Stimulated activated CD8-positive, alpha-beta memory T cell treated with anti-CD3 and anti-CD28 coated beads, Interleukin-2, amount 100 ng/mL, for 48 hours (primary cell): ENCODE measurements at places on chromosomes 11 and 22.

GRCh38 chr11:30000986-30001750, 15.7 kb downstream of the KCNA4 start:
- DNase-seq = no peak

DNA sequence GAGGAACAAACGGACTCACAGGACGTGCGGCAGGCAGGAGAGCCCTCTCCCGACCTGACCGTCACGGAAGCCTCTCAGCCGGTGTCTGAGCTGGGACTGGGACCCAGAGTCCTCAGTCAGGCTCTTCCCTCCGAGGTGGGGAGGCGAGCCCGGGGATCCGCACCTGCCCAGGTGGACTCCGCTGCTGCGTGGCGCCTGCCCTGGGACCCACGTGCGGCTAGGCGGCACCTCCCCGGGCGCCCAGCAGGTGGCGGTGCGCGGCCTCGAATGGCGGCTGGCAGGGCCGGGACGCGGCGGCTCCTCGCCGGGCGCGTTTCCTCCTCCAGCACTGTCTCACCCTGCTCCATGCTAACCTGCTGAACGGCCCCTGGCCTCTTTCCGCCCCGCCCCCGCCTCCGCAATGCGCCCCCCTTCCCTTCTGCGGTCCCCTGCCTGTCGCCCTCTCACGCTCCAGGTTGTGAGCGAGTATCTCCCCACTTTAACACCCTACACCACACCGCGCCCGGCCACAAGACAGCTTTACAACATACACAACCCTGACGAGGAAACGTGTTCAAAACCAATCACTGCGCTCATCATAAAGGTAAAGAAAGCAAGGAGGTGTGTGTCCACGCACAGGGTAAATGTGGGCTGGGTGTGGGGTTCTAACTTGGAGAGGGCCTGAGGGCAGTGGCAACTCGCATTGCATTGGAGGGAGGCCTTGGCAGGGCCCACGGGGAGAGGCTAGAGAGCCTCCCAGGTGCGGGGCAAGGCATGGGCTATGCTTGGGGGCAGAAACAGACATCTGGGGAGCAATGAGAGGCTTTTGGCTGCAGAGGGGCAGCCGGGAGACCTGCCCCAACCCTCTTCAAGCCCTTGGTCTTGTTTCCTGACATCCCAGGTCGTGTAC, 25.9 kb upstream of the ATXN10 start:
- DNase-seq = peak; percentile 71

- DNase-seq = no peak
These were observed 52.4 kb downstream of the OTOG start for GRCh38 chr11:17599460-17599925.

GRCh38 chr11:62678433-62678769, 472 bp downstream of the UBXN1 start:
- no peak for DNase-seq

DNA sequence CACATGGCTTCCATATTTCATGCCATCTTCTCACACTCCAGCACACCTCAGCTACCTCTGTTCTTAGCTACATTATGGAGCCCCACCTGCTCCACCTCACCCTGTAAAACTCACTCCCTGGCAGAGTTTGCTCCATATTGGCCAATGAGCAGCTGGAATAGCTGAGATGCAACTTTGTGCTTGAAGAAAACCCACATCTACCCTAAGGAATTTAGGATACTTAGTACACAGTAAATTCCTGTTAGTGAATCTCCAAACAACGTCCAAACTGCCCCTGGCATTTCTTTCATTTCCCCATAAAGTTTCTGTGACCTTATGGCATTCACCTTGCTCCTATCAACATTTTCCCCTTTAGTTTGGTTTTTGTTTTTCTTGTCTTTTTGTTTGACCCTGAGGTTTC, 2.2 kb upstream of the VWCE start:
- no peak for DNase-seq

DNA sequence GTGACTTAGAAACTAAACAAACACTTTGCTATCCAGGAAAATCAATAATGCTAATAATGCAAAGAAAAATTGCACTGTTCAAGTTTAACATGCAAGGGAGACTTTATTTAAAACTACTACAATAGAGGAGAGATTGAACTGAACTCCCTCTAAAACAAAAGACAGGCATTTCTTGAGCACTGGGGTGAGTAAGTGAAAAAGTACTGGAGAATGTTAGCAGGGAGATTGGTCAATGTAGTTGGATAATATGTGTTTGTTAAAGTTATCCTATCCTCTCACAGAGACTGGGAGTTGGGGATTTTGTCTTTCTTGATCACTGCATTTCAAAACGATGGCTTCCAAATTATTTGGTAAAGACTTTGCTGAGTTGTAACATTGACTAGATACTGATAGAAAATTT, 77.6 kb downstream of the LUZP2 start:
- DNase-seq = no peak

DNA sequence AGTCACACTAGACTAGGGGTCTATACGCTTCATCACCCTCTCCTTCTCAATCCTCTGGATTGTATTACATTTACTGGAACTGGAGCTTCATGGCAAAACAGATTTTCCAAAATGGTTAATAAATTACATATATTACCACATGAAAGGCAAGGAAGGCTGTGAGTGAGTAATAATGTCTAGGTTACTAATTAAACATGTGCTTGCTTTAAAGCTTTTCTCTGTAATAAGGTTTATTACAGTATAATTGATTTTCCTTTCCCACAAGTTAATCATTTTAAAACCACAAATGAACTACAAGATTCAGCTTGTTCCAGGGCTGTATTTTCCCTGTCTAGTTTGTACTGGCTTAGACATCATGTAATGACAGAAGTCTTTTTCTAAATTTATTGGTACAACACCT, 25.6 kb downstream of the MMP13 start:
- DNase-seq = no peak

GRCh38 chr11:129489249-129489648, 113.6 kb downstream of the BARX2 start:
- no peak for DNase-seq

DNA sequence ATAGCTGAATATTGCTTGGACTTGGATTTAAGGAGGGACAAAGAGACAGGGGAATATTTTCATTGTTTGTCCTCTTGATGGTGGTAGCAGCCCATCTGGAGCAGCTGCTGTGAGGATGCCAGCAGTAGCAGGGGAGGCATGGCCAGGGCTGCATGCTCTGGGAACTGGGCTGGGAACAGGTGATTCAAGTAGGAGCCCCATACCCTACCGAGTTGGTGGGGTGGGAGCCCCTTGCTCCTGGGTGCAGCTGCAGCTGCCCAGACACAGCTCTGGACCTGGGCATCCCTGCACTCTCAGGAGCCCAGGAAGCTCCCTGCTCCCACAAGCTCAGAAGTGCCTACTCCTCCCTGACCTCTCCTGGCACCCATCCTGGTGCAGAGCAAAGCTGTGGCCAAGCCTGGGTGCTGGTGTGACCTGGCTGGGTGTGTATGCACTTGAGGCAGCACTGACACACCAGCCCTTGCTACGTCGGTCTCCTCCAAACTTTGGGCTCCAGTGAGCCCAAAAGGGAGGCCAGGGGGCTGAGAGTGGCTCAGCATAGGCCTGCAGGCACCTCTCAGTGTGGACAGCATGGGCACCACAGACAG, 341.8 kb upstream of the CCDC179 start:
- no peak for DNase-seq

GRCh38 chr11:67261946-67262681, 4.2 kb upstream of the GRK2 start:
- DNase-seq = no peak

GRCh38 chr11:133024301-133024700, 508.0 kb downstream of the OPCML start:
- DNase-seq = no peak

DNA sequence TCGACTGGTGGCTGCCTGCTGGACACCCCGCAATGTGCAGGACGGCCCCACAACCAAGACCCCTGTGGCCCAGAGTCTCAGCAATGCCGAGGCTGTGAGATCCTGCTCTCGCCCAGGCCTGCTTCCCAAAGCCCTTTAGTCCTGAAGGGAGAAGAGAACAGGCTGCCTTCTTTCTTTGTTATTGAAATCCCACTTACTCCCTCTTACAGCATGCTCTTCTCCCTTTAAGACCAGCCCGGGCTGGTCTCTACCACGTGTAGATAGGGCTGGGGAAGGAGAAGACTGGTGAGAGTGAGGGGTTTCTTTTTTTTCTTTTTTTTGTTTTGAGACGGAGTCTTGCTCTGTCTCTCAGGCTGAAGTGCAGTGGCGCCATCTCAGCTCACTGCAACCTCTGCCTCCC, 21.3 kb downstream of the TMEM45B start:
- DNase-seq = no peak

- no peak for DNase-seq
These were observed 33.2 kb downstream of the ANKK1 start for GRCh38 chr11:113420808-113421207.

GRCh38 chr22:48944751-48945620, 882.7 kb downstream of the BRD1 start:
- no peak for DNase-seq

GRCh38 chr11:2989551-2989950, 2.6 kb downstream of the NAP1L4 start:
- no peak for DNase-seq

GRCh38 chr11:45750439-45750838, 54.5 kb upstream of the SLC35C1 start:
- no peak for DNase-seq

- no peak for DNase-seq
These were observed 22.3 kb upstream of the GUCY1A2 start for GRCh38 chr11:107040433-107041087.

- DNase-seq = no peak
These were observed 16.0 kb upstream of the TMPRSS4 start for GRCh38 chr11:118060869-118061268.

DNA sequence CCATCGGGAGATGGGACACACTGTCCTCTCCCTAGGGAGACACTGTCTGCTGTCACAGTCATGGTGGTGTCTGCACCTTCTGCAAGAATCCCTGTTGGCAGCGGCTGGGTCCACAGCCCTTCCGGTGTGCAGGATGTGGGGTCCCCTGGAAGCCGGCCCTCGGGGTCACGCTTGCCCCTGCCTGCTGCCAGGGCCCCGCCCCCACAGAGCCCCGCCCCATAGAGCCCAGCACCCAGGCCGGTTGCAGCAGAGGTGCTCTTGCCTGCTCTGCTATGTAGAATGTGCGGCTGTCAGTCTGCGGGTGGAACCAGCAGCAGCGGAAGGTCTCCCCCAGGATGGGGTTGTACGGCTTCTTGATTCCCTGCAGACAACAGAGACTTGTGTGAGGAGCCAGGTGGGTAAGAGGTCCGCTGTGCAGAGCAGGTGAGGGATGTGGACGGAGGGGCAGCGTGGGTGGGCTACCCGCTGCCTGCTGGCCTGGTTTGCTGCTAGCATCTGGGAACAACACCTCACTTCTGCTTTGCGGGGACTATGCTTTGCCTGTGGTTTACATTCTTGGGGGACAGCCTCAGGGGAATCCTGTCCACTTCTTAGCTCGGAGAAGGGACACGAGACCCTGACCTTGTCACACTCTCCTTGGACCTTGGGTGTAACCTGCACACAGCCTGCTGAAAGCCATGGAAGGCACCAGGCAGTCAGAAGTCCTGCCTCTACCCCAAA, 44.9 kb upstream of the CARS1 start:
- DNase-seq = no peak

DNA sequence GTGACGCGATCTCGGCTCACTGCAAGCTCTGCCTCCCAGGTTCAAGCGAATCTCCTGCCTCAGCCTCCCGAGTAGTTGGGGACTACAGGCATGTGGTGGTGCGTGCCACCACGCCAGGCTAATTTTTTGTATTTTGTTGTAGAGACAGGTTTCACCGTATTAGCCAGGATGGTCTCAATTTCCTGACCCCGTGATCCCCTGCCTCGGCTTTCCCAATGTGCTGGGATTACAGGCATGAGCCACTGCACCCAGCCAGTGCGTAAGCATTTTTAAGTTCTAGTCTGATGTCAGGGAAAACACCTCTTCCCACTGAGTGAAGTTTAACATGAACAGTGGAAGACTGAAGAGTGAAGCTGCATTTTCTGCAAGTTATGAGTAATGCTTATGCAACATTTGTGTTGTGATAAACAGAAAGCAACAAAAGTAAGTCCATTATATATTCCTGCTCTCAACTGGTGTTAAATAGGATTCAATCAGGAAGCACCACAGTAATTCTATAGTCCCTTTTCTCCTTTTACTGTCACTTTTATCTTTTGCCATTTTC, 1219.8 kb upstream of the RAG2 start:
- DNase-seq = no peak

- no peak for DNase-seq
These were observed 9.9 kb upstream of the APOBEC3A start for GRCh38 chr22:38947321-38948140.

- no peak for DNase-seq
These were observed 157.7 kb downstream of the C11orf91 start for GRCh38 chr11:33542921-33543320.
